ENCODE measurements at places on chromosomes 3 and 15. TPM values are rescaled to one million over a fixed set of nuclear protein-coding genes. Genes with fewer than 3 reads are reported as not detected.
A peak's percentile ranks its signal among the peaks of the same experiment; 100 is the strongest.

- no peak for ATAC-seq
Observed at GRCh38 chr3:151236736-151237135, 33.7 kb upstream of the GPR171 start.

DNA sequence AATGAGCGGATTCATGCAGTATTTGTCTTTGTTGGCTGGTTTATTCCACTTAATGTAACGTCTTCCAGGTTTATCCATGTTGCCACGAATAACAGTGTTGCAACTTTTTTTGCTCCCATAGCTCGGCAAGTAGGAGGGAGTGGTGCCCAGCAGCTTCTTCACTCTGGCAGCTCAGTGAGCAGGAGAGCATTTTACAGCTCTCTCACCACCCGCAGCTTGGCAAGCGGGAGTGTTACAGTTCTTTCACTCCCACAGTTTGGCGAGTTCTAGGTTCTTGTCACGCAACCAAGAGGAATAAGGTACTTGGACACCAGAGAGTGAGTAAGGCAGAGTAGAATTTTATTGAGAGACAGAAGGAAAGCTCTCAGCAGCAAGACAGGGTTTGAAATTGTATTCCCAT, 935.2 kb downstream of the TBL1XR1 start:
- ATAC-seq = no peak

DNA sequence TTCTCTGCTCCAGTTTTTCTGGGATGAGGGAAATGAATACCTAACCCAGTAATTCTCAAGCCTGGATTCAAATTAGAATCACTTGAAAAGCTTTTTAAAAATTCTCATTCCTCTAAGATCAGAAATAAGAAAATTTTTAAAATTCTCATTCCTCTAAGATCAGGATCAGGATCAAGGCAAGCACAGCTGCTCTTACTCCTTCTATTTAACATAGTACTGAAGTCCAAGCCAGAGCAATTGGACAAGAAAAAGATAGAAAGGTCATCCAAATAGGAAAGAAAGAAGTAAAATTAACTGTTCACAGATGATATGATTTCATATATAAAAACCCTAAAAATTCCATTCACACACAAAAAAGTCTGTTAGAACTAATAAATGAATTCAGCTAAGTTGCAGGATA, 24.2 kb upstream of the CLRN1 start:
- ATAC-seq = no peak

DNA sequence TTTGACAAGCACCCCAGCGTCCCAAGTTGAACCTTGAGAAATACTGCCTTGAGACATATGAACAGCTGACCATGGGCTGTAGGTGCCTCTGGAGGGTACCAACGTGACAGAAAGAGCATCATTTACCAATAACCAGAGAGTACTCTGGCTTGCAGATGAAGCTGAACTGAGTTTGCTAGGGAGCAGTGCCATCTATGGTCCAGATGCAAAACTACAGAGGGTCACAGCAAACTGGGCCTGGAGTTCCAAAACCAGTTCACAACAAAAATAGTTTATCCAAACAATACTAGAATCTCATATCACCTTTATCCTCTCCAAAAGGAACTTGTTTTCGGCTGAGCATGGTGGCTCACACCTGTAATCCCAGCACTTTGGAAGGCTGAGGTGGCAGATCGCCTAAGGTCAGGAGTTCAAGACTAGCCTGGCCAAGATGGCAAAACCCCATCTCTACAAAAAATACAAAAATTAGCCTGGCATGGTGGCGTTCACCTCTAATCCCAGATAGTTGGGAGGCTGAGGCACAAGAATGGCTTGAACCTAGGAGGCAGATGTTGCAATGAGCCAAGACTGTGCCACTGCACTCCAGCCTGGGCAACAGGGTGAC, 69.3 kb downstream of the CHAC1 start:
- ATAC-seq = no peak

GRCh38 chr3:111737047-111737705, 121.9 kb upstream of the PHLDB2 start:
- ATAC-seq = no peak

DNA sequence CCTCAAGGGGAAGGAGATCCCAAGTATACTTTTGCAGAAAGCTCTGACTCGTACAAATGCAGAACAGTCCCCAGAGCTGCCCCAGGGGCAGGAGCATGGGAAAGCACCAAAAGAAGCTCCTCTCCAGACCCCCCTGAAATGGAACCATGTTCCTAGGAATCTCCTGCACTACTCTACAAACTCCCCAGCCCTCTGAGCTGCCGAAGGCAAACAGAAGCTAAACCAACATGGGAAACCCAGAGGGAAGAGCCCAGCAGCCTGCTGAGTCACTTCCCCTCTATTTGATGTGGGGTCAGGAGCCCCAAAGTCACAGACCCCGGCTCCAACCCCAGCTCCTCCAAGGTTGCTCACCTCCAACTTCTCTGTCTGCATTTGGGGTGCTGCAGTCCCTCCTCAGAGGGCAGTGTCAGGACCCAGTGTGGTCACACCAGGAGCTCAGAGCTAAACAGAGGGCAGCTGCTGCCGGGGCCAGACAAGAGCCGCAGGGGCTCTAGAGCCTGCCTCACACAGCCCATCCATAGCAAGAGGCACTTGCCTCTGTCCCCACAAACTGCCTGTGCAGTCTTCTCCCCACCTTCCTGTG, 3.8 kb upstream of the PLXNA1 start:
- no peak for ATAC-seq

DNA sequence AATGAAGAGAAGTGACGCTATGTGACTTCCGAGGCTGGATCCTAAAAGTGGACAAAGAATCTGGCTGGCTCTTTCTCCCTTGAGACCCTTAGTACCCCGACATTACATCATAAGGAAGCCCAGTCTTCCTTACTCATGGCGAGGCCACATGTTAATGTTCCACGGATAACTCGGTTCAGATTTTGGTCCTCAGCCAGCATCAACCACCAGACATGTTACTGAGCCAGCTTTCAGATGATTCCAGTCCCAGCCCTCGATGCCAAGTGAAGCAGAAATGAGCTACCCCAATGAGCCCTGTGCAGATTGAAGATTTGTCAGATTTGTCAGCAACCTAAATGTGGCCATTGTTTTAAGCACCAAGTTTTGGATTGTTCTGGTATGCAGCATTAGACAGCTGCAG, 46.6 kb downstream of the SLCO2A1 start:
- ATAC-seq = no peak

- ATAC-seq = peak; percentile 50
Observed at GRCh38 chr15:55319537-55320237, 665 bp downstream of the PIGB start.

DNA sequence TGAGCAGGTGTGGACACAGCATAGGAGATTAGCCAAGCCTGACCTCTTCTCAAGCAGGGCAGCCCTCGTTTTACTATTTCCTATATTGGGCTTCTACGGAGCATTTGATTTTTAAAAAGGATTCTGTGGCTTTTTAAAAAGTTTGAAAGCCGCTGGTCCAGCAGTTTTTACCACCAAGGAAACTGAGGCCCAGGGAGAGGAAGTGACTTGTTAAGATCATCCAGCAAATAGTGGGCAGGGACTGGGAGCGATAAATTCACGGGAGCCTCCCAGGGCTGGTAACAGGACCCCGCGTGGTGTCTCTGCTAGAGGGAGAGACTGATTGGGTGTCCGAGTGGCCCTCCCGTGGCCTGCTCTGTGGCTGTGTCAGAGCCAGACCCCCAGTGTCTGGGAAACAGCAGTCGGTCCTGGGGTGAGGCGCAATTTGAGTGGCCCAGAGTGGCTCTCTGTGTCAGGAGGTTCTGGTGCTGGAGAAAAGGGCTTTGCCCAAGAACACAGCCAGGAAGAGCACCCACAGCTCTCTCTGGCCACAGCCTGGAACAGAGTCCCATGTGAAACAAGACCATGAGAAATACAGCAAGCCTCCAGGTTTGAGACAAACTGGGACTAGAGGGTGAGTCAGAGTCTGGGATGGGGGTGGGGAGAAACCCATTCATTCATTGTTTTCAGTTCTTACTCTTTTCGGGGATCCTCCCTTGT, 4.2 kb downstream of the FURIN start:
- peak; percentile 71 for ATAC-seq

GRCh38 chr3:194466761-194467356, 19.9 kb downstream of the ATP13A3 start:
- ATAC-seq = peak; percentile 57

- peak; percentile 44 for ATAC-seq
Observed at GRCh38 chr3:58464866-58465265, 27.0 kb upstream of the KCTD6 start.

- no peak for ATAC-seq
Observed at GRCh38 chr3:125418306-125418705, 43.2 kb upstream of the ZNF148 start.

DNA sequence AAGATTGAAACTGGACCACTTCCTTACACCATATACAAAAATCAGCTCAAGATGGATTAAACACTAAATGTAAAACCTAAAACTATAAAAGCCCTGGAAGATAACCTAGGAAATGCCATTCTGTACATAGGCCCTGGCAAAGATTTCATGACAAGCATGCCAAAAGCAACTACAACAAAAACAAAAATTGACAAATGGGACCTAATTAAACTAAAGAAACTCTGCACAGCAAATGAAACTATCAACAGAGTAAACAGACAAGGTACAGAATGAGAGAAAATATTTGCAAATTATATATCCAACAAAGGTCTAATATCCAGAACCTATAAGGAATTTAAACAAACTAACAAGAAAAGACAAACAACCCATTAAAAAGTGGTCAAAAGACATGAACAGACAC, 173.1 kb upstream of the CCDC54 start:
- ATAC-seq = no peak

GRCh38 chr3:62870321-62870720, 4.9 kb downstream of the CADPS start:
- no peak for ATAC-seq

- ATAC-seq = no peak
Observed at GRCh38 chr3:131304890-131305289, 76.7 kb upstream of the NUDT16 start.

GRCh38 chr15:74283368-74283767, 47.2 kb downstream of the CCDC33 start:
- no peak for ATAC-seq

DNA sequence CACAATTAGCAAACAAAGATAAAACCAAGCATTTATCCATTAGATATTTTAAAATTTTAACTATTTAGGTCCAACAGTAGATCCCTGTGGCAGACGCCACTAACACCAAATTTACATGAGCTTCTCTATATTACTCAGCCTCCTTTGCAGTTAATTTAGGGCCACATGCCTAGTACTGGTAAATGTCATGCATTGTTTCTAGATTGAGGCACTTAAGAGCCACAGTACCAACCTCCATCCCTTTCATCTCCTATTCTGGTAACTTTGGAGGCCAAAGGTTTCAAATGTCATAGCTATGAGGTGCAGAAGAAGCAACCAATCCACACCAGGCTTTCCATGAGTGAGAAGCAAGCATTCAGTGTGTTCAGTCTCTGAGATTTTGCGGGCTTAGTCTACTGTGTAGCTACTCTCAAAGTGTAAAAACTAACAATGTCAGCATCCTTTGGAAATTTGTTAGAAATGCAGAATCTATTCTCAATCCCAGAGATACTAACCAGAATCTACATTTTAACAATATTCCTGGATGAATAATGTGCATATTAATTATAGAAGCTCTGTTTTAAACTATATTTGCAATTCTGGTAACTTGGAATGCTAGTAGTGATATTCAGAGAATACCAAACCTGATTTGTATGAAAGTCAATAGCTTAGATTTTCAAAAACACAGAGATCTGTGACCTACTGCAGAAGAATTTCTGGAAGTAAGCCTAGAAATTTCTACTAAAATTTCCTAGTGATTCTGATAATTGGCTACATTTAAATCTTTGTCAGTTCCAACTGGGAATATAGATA, 206.3 kb upstream of the CD96 start:
- ATAC-seq = peak; percentile 67

- no peak for ATAC-seq
Observed at GRCh38 chr3:86416334-86416733, 574.6 kb downstream of the VGLL3 start.

DNA sequence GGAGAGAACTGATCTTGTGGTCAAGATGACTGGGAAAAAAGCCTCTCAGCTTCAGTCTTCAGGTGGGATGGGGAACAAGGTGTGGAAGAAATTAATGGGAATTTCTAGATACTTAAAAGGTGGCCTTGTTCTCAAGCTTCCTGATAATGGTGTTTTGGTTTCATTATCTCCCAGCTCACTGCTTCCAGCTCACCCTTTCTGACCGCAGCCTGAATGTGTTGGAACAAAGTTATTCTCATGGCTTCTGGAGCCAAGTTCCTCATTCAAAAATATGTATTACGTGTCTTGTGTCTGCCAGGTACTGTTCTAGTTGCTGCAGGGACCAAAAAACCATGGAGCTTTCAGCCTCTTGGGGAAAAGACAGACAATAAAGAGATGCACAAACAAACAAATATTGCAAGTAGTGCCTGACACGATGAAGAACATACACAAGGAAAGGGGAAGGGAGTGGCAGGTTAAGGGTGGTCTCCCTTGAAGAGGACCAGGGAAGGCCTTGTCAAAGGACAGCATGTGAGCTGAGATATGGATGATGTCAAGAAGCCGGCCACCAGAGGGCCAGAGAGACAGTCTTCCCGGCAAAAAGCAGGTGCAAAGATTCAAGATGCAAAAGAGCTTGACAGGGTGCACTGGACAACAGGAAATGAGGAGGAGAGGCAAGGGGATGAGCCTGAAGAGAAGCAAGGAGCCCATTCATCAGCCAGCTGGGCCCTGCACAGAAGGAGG, 35.5 kb downstream of the ARRDC4 start:
- no peak for ATAC-seq

- ATAC-seq = no peak
Observed at GRCh38 chr3:107825556-107825955, 265.3 kb downstream of the CD47 start.

DNA sequence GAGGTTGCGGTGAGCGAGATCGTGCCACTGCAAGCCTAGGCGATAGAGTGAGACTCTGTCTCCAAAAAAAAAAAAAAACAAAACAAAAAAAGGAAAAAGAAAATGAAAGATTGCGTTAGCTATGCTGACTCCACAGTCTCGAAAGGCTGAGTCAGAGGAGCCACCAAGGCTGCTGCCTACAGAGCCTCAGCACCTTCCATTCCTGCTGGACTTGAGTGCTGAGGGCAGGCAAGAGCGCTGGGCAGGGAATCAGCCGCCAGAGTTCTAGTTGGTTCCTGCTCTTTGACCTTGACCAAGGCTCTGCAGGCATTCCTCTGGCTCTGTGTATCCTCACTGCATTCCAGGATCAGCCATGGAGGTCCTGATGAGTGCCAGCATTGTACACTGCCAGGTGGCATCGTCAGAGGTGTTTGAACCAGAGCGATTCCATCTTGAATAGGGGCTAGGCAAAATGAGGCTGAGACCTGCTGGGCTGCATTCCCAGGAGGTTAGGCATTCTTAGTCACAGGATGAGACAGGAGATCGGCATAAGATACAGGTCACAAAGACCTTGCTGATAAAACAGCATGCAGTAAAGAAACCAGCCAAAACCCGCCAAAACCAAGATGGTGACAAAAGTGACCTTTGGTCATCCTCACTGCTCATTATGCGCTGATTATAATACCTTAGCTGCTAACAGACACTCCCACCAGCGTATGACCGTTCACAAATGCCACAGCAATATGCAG, 5.9 kb downstream of the MESP2 start:
- peak; percentile 78 for ATAC-seq

NDN gene
- total RNA-seq = 0.16 TPM

DGKG gene
- 1.1 TPM for total RNA-seq

MASP1 gene
- total RNA-seq = not detected

TMCO5A gene
- not detected for total RNA-seq

NMNAT3 gene
- total RNA-seq = 0.76 TPM

OXTR gene
- 2.1 TPM for total RNA-seq

MAN2C1 gene
- total RNA-seq = 114 TPM

PSTPIP1 gene
- total RNA-seq = 137 TPM

RAB6B gene
- total RNA-seq = 0.19 TPM

C2CD4A gene
- total RNA-seq = 1.3 TPM

Data from activated T-helper 17 cell treated with anti-CD3 and anti-CD28 coated beads, Interleukin-2, amount 50 U/mL, for 72 hours (primary cell).